ENCODE measurements at places on chromosomes 16 and 17.

DNA sequence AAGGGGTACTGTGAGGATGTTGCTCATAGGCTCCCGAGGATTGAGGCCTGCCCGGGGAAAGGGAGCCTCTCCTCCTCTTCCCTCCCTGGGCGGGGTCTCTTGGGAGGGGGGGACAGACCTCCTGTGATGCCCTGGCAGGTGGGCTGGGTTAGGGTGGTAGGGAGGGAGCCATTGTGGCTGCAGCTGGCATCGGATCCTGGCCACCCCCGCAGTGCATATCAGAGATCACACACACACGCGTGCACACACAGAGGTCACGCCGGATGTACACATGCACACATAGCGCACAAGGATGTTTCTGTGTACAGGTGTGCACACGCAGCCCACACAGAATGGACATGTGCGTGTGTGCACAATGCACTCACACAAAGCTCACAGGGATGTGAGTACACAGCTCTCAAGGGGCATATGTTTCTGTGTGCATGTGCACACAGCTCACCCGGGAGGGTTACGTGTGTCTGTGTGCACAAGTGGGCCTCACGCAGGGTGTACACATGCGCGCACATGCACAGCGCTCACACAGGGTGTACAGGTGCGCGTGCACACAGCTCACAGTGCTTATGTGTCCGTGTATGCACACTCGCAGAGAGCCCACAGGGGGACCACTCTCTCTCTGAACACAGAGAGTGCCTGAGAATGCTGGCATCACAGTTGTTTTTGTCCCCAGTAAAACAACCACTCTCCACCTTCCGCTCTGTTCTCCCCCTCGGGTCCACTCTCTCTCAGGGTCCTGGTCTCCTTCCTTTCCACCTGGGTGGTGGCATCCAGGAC, 2.4 kb downstream of the GJD3 start:
- no peak for DNase-seq

DNA sequence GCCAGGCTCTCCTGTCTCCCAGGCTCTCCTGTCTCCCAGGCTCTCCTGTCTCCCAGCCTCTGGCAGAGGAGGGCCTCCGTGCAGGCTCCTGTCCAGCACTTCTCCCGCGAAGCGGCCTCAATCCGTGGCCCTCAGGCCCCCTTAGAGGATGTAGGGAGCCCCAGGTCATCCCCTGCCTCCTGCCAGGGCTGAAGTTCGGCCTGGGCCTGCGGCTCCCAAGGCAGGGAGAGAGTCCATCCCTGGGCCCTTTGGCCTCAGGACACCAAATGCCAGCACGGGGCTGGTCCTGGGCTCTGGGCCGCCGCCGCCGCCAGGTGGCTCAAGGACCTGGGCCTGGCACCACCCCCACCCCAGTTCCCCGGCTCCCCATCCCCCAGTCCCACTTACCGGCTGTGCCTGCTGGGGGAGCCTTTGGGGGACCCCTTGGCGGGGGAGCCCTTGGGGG, 370 bp downstream of the EVPL start:
- no peak for DNase-seq

GRCh38 chr16:59044616-59045015, 310.5 kb upstream of the GOT2 start:
- DNase-seq = no peak

- no peak for DNase-seq
Observed at GRCh38 chr16:28108590-28109247, 45.2 kb upstream of the GSG1L start.

DNA sequence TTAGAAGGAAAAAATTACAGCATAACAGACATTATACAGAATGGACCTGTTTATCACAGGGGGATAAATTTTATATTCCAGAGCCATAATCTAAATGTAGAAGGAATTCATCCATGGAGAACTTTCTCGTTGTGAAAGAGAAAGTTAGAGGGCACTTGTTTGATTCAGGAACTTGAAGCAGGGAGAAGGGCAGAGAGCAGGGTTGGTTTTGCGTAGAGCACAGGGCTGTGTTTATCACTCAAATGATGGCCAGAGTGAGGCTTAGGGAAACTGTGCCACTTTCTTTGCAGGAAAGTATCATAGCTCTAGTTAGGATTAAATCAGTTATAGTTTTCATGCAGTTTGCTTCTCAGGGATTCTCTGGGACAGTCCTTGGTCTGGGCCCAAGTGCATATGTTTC, 29.1 kb upstream of the MED13 start:
- no peak for DNase-seq
